ENCODE measurements at places on chromosomes 16 and 17. TPM values are rescaled to one million over a fixed set of nuclear protein-coding genes. Genes with fewer than 3 reads are reported as not detected.

The DRC3 gene
- 0.97 TPM for total RNA-seq

The MAP2K6 gene
- 5.8 TPM for total RNA-seq

The WFIKKN1 gene
- total RNA-seq, result not detected

The RHOT2 gene
- total RNA-seq, result 32.1 TPM

The TP53TG3B gene
- not detected for total RNA-seq

The RNF151 gene
- not detected for total RNA-seq

The ABCA3 gene
- total RNA-seq, result 21.9 TPM

The MPP2 gene
- 1.7 TPM for total RNA-seq

The KRTAP4-3 gene
- not detected for total RNA-seq

The TRAF4 gene
- total RNA-seq, result 46.4 TPM
